Chondrocyte (in vitro differentiated cells): ENCODE measurements at places on chromosomes 3 and 15. TPM values are rescaled to one million over a fixed set of nuclear protein-coding genes. Genes with fewer than 3 reads are reported as not detected.

DNA sequence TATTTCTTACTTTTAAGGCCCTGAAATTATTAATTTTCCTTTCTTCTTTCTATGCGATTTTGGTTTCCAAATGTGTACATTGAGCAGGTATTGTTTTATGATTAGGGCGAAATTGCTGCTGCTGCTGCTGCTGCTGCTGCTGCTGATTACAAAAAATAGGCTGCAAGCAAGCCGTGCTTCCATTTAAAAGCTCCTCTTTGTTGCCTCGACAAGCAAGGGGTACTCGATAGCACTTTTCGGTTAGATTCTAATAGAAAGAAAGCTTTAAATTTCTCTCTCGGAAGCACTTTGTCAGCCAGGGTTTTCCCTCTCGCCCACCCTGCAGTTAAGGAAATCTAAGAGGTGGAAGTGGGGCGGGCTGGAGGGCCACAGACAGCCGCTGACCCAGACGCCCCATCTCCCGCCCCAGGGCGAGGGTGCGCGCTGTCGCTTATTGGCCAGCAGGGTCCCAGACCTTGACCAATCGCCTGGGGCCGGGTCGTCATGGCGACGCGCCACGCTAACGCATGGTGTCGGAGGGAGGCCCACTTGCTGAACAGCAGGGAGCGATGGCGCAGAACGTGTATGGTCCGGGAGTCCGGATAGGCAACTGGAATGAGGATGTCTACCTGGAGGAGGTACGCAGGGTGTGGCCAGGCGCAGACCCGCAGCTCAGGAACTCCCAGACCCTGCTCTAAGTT lies at the start of gene CFAP161:
Gene CFAP161, plus strand, starts transcription at position 489 of the 680 bp plus-strand sequence. Its CDS starts 60 bp downstream, at position 549.
- peaks cover 29% of the 10 kb centered on the region for H3K27me3 ChIP-seq
- H3K36me3 ChIP-seq: peaks cover 5% of the 10 kb centered on the region
- peaks cover 12% of the 10 kb centered on the region for H3K4me1 ChIP-seq
- H3K4me3 ChIP-seq: peak within 1 kb of the TSS; percentile 74

- H3K27me3 ChIP-seq: no peaks in the 10 kb centered on the region
- DNase-seq: no peak
- H3K36me3 ChIP-seq: peaks cover 2% of the 10 kb centered on the region
- peak overlapping the region; percentile 93 for H3K27ac ChIP-seq
- H3K4me3 ChIP-seq: no peak overlapping the region
Measured at GRCh38 chr3:126266850-126267168, 86.4 kb upstream of the ALDH1L1 start.

DNA sequence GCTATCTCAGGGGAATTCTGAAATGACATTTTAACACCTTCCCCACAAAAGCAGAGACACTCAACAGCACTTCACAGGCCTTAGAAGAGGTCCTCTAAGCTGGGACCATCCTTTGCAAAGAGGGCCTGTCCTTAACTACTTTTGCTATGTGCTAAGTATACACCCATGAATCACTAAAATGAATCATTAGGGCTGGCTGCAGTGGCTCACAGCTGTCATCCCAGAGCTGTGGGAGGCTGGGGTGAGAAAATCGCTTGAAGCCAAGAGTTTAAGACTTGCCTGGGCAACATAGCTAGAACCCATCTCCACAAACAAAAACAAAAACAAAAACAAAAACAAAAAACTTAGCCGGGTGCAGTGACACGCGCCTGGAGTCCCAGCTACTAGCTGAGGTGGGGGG lies 53.9 kb upstream of the MELTF start:
- H3K36me3 ChIP-seq: peaks cover 18% of the 10 kb centered on the region
- H3K27ac ChIP-seq: peak overlapping the region; percentile 77
- peaks cover 24% of the 10 kb centered on the region for H3K4me1 ChIP-seq

MNS1 gene
- 1.1 to 3.0 TPM (median 1.5 TPM) in 3 replicates for total RNA-seq
